ENCODE measurements at places on chromosomes 2 and 18.

- DNase-seq: no peak
Observed at GRCh38 chr2:195390686-195391321, 266.2 kb upstream of the SLC39A10 start.

GRCh38 chr2:45845566-45845965 is 194.1 kb downstream of the PRKCE start:
- no peak for DNase-seq

DNA sequence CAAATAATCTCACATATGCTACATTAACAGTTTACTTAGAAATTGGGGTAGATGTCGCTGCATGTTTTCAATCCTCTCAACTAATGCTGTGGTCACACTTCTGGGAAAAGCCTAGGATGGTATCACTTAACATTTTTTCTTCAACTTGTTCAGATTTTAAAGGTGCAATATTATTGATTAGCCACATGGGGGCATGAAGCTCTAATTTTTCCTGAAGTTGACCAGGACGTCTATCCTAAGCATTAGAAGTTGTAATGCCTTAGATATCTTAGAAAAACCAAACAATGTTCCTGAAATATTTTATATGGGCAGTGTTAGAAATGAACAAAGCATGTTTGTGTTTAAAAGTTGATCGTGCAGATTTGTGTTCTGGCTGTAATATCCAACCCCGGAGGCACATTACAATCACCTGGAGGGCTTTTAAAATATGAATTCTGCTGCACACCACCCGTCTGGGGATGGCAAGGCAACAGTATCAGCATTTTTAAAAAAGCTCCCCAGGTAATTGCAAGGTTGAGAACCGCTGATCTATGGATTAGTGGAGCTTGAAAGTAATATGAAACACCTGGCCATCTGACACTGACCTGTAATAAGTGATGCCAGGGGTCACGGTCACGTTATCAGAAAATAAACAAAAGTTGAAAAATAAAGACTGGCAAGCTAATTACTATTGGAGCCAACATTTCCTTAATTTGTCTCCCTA is 100.5 kb upstream of the LMAN1 start:
- no peak for DNase-seq

DNA sequence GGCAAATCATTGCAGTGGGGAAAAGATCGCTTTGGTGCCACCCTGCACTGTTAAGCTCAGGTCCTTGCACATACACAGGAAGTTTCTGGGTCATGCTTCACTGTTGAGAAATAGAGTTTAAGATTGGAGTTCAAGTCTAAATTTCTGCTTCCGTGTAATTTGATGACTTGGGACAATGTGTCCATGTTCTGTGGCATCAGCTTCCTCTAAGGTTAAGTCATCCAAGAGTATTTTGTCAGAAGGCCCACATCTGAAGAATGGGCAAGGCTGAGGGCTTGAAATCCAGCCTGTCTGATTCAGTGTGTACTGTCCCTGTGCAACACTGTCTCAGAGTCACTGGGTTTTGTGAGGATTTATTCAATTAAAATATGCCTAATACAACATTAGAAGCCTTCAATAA is 880.7 kb downstream of the SUCLG1 start:
- DNase-seq: no peak

- DNase-seq: no peak
Observed at GRCh38 chr2:10523406-10524189, 75.5 kb upstream of the ODC1 start.

DNA sequence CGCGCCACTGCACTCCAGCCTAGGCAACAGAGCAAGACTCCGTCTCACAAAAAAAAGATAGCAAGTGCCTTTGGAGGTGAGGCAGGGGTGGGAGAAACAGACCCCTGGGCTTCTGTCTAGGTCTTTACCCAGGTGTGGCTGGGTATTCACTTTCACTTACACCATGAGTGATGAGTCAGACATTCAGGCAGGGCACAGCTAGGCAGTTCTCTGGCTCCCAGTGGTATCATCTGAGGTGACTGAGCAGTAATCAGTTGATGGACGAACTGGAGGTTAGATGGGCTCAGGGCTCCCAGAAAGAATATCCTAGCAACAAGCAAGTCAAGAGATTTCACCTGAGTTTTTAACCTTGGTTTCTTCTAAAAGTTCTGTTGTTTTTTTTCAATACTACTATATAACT is 107.0 kb upstream of the RAB6C start:
- DNase-seq: no peak

DNA sequence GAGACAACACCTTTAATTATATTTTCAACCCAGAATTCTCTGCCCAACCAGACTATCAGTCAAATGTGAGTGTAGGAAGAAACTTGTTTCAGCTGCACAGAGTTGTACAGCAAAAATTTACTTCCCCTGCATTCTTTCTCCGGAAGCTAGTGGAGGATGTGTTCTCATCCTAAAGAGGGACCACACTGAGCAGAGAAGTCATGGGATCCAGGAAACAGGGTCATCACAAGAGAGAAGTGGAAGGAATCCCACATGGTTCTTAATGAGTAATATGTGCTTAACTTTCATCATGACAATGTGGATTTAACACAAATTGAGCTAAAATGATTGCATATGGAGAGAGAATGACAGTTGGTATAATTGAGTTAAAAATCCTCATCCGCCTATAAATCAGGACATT is 78.2 kb downstream of the INPP4A start:
- no peak for DNase-seq

- DNase-seq: no peak
Observed at GRCh38 chr2:42909966-42910365, 117.6 kb upstream of the HAAO start.

DNA sequence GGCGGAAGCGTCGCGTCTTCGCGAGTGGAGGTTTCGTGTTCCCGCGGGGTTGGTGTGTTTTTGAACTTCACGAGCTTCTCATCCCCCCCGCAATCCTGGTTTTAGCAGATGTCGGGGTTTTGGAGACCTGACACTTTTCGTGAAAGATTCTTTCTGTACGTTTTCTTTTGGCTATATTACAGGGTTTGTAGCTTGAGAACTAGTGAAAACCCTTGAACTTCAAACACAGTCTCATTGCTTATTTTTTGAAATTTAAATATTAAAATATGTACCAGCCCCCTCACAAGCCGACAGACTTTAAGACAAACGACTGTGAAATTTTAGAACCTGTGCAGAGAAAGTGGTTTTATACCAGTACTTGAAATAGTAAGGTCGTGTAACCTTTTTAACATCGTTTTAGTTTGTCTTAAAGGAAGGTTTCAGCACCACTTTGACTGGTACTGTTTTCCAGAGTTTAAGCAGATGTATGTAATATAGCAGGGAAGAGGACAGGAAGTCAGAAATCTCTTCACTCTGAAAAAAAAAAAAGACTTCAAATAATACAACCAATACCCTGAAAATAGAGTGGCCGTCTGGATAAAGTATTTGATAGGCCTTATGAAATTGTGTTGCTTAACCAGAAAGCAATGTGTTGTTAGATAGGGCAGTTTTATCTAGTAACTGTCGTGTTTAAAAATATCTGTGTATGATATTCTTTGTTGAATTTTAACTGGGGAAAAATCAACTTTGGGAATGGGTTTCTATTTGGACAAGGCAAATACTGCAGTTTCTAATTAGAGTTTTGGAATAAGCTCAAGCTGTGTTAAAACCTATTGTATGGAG is 1.4 kb downstream of the SPATS2L start:
- DNase-seq: no peak

DNA sequence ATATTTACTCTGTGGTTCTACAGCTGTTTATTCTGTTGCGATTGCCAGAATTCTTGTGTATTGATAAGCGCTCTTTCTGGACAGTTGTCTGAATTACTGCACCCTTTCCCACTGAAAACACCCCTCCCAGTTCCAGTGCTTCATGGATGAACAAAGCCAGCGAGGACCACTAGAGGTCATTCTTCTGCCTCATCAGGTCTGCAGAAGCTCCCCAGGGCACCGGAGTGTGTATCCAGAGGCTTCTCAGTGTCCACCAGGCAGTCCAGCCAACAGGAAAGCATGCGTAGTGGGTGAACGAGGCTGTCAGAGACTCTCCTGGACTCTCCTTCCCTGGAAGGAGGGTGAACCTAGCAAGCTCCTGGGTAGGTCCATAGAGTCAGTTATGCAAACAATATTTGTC is 40.6 kb upstream of the INHBB start:
- DNase-seq: no peak

GRCh38 chr2:189151906-189152305 is 27.7 kb downstream of the COL5A2 start:
- no peak for DNase-seq

DNA sequence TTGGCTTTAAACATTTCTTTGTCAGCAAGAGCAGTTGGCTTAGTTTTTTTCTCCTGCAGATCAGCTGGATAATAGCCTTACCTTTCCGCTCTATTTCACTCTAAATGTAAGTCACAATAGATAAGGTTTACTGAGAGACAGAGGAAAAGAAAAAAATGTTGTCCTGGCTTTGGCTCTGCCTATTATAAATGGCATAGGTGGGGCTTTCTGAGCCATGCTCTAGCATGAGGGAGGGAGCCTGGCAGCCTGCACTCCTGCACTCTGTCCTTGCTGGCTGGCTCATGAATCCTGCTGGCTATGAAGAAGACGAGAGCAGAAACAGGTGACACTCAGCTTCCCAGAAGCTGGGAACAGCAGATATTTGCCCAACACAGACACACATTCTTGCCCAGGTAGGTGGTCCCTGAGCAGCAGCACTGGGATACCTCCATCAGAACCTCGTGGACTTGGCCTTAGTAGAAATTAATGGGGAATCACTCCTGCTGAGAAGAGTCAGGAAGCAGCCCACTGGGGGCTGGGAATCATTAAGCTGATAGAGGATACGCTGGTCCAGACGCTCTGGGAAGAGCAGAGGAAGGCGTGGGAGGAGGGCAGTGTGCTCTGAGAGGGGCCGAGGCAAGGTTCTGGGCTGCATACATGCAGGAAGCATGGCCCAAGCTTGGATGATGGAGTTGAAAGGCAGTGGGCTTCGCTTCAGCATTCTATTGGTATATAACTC is 514.4 kb upstream of the HS6ST1 start:
- DNase-seq: no peak

DNA sequence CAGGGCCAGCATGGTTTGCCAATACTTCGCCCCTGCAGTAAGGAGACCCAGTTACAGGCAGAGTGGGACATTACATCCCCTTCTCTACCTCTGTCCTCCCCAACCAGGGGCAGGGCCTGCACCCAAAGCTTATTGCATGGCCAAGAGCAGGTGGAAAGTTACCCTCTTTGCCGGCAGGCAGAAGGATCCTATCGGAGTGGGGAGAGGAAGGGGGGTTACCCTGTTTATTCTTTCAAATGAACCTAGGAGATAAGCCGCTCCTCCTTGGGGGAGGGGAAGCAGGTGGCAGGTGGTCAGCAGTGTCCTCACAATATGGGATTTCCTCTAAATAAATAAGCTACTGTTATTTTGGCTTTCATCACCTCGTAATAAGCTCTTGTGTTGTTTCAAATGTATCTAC is 53.9 kb downstream of the SPATS2L start:
- no peak for DNase-seq

GRCh38 chr2:167471734-167472133 is 583.5 kb downstream of the XIRP2 start:
- no peak for DNase-seq

- no peak for DNase-seq
Observed at GRCh38 chr2:28209261-28209691, 183.4 kb upstream of the FOSL2 start.

DNA sequence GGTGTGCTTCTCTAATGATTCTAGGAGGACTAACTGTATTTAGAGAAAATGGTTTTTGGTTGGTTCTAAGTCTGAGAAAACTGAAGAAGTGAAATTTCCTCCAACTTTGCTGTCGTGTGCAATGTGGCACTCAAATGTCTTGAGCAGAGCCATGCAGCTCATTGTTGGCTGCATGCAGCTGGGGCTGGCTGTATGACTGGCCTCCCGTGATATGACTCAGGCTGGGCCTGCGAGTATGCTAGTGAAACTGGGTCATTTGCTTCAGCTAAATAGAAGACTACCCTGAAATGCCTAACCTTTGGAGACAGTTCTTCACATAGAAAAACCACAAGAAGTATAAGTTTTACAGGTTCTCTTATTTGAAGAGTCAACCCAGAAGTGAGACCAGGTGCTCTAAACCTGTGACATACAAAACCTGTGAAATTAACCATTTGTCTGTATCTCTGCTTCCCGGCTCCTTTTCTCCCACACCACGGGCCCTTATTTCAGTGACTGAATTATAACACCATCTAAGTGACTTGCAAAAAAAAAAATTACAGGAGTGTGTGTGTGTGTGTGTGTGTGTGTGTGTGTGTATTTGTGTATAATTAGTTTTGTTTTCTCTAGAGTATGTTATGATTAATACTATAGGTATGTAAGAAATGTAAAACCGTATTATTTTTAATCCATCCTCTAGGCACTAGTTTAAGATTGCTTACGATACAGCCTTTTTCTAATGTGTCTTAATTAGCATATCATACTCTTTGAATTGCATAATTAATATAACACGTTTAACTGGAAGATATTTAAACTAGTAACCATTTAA is 15.9 kb downstream of the POLI start:
- DNase-seq: peak; percentile 51

GRCh38 chr2:107809835-107810234 is 16.9 kb upstream of the RGPD4 start:
- DNase-seq: no peak

- DNase-seq: no peak
Observed at GRCh38 chr2:217183471-217183870, 323.6 kb upstream of the TNP1 start.

GRCh38 chr2:10014418-10015190 is 28.7 kb upstream of the KLF11 start:
- DNase-seq: no peak

GRCh38 chr18:59516356-59517155 is 157.5 kb upstream of the LMAN1 start:
- DNase-seq: no peak

DNA sequence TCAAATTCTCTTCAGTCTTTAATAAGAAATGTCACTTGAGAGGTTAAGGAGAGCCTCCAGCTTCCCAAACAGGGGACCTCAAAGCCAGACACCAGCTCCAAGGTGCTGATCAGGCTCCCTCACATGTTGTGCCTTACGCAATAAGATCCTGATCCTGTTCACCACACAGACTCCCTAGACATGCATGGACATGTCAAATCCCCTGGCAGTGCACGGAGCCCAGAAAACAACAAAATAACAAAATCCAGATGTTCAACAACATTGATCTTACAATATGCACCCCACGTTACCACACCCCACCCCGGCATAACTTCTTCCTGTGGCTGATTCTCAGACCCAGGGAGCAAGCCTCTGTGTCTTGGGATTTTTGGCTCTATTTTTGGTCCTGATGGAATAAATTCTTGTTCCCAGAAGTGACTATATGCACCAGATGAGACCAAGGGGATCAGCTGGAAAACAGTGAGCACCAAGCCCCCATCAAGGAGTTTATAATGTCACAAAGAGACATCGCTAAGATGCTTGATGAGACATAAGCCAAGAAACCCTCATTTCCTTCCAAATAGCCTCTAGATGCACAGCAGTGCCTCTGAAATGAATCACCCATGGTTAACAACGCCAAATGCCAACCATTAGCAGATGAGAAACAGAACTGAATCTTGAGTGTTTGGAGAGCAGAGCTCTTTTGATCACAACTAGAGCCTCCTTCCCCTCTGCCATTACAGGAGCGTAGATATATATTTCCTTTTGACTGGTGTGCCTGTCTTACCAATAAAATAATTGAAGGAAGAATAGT is 198.2 kb downstream of the PRKCE start:
- DNase-seq: no peak

- DNase-seq: no peak
Observed at GRCh38 chr2:86194751-86195054, 559 bp downstream of the IMMT start.

- DNase-seq: no peak
Observed at GRCh38 chr2:139964721-139965440, 1184.7 kb upstream of the NXPH2 start.

- DNase-seq: no peak
Observed at GRCh38 chr2:104033399-104033798, 820.5 kb upstream of the POU3F3 start.
